ENCODE measurements at places on chromosomes 1 and 21.

- DNase-seq = no peak
Observed at GRCh38 chr1:94866164-94866807, 46.1 kb downstream of the SLC44A3 start.

GRCh38 chr1:7826363-7826762 is 26.5 kb downstream of the UTS2 start:
- DNase-seq = no peak

GRCh38 chr21:14869984-14870852 is 194.6 kb downstream of the NRIP1 start:
- no peak for DNase-seq

- DNase-seq = no peak
Observed at GRCh38 chr1:115277276-115277675, 60.8 kb downstream of the NGF start.

DNA sequence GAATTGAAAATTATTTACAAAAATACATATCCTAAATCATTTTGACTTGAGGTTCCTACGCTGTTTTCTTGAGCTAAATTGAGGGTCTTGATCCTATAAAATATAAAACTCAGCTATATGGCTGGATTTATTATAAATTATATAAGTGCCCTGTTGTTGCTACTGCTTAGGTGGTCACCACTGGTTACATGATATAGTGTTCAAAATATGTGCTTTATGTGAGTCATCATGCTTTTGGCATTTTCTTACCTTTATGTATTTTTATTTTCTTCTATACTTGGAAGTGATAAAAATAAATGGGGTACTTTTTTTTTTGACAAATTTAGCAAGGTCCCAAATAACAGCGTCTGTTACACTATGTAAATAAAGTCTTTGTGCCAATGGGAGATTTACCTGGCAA is 31.1 kb upstream of the PTPRC start:
- DNase-seq = no peak

GRCh38 chr1:160575112-160575664 is 4.1 kb downstream of the CD84 start:
- no peak for DNase-seq

- DNase-seq = no peak
Observed at GRCh38 chr1:47442202-47442601, 4.4 kb downstream of the FOXD2 start.

GRCh38 chr1:166843322-166843721 is 4.0 kb downstream of the POGK start:
- DNase-seq = no peak

GRCh38 chr1:24191860-24192259 is 4.8 kb upstream of the IFNLR1 start:
- DNase-seq = peak; percentile 55

DNA sequence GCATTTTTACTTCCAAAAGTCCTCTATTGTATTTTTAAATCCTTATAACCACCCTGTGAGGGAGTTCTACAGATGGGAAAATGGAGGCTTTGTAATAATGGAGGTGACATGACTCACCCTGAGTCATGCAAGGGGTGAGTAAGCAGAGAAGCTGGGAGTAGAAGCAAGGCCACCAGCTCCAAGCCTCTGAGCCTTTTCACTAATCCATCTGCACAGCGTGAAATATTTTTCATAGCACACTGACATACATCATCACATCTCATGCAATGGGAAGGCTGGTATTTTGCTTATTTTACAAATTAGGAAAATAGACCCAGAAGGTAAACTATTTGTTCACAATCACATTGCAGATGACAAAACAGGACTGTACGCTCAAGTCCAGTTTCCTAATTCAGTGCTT is 96.9 kb downstream of the KCNH1 start:
- no peak for DNase-seq

- DNase-seq = no peak
Observed at GRCh38 chr1:203632941-203633340, 6.3 kb downstream of the ATP2B4 start.

DNA sequence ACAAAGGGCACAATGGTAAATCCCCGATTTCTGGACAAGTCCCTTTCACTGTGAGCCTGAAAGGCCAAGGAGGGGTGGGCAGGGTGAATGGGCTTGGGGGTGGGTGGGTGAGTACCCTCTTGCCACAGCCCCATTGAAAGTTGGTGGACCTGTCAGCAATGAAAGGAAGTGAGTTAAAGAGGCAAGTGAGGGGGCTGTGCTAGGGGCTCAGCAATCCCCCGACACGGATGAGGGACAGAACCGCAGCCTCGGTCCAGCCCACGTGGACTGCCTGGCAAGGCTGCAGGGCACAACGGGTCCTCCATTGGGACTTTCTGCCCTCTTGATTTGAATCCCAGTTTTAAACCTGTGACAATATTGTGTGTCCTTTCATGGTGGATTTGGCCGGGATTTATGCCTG is 255.3 kb downstream of the FOXD2 start:
- no peak for DNase-seq

DNA sequence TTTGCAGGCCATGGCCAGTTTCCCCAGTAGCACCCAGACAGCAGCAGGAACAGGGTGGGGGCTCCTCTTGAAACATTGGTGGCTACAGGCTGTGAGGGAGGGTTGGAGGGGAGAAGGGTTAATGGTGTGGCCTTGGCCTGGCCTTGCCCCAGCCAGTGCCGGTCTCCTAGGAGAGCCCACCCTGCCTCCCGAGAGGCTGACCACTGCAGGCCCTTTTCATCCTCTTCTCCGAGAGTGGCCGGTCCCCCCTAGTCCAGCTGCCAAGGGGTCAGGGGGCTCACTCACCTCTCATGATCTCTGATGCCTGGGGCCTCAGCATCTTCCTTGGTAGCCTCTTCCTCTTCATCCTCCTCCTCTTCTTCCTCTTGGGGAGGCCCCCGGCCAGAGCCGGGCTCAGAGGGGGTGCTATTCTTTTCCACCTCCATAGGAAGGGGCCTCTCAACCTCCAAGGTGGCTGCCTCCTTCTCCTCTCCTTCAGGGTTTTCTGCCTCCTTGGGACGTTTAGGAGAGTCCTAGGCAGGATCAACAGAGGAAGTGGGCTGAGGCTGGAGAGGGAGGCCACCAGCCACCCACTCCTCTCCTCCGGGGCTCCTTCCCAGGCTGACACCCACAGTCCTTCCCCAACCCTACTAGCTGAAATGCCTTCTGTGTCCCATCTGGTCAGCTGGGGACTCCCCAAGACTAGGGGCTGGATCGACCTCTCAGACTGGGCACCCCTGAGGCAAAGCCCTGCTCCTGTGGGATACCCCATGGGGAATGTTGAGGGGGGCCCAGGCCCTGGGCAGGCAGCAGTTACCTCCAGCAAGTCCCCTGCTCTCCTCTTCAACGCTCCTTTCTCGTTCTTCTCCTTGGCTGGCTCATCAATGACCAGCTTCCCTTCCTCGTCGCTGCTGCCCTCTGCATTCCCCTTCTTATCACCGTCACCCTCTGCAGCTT is 2.7 kb upstream of the MRPL24 start:
- DNase-seq = no peak

DNA sequence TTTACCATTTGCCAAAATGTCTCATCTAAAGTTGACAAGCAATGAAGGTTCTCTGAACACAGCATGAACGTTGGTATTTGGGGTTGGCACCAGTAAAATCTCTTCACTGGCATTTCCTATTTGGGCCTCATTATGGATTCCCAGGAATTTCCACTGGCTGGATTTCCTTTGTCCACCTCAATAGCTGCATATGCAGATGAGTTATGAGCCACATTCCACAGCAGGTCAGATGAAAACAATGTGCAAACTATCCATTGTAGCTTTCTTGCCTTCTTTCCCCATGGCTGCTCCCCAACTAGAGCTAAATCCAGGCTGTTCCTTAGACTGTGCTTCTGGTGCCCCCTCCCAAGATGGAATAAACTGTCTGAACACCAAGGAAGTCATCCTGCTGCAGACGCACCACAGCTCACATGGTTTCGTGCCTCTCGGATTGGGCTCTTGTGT is 168.1 kb upstream of the FGGY start:
- no peak for DNase-seq

DNA sequence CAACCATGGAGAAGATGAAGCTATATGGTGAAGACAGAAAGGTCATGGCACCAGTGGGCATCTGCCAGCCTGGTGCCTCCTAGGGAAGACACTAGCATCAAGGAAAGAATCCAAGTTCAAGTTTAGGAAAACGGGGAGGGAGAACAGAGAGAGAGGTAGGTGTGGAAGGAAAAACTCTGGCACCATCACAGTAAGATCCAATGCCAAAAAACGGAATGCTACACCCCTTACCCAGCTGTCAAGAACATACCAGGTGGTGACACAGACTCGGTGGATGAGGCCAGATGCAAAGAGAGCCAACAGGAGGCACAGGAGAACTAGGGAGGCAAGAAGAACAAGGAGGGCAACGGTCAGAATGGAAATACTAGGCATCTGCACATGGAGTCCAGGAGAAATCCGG is 3.6 kb downstream of the KRTCAP2 start:
- DNase-seq = no peak

Measured in activated CD4-positive, alpha-beta T cell treated with anti-CD3 and anti-CD28 coated beads, Interleukin-2, amount 50 U/mL, for 48 hours (primary cell).